LHCN-M2 (cell line): ENCODE measurements at places on chromosomes 11 and 22. TPM values are rescaled to one million over a fixed set of nuclear protein-coding genes. Genes with fewer than 3 reads are reported as not detected.
A peak's percentile ranks its signal among the peaks of the same experiment; 100 is the strongest.

- no peak for DNase-seq
Measured at GRCh38 chr11:64853709-64854108, 9.3 kb upstream of the CDC42BPG start.

DNA sequence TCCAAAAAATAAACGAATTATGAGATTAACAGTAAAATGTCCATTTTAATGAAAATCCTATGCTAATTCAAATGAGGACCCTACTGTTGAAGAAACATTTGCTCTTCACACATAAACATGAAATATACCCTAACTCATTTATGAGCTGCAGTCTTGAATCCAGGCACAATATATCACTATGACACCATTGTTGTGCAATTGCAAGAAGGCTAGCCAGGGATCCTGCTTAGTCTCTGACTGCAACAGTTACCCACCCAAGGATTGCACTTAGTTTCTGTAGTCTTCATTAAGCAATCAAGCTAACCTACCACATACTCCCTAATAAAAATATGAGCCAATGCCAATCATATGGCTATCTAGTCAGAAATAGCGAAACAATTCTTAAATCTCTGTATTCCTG, 981.0 kb upstream of the FAT3 start:
- no peak for DNase-seq

- DNase-seq, result peak; percentile 76
Measured at GRCh38 chr22:33380789-33381530, 322.8 kb upstream of the SYN3 start.

BACE1 gene
- total RNA-seq, result 29.8 and 38.5 TPM in 2 replicates

MS4A6E gene
- total RNA-seq, result not detected in 2 replicates

GNAZ gene
- 6.1 and 9.6 TPM in 2 replicates for total RNA-seq
